8988T (cell line): ENCODE measurements at places on chromosomes 6 and 20.

DNA sequence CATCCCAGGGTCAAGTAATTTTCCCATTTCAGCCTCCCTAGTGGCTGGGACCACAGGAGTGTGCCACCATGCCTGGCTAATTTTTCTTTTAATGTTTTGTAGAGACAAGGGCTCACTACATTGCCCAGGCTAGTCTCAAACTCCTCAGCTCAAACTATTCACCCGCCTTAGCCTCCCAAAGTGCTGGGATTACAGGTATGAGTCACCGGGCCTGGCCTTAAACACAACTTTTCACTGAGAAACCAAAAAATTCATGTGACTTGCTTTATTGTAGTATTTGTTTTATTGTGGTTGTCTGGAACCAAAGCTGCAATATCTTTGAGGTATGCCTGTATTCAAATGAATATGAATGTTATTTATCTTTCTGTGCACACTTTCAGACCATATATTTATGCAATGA is 72.2 kb downstream of the RWDD2A start:
- no peak for DNase-seq

DNA sequence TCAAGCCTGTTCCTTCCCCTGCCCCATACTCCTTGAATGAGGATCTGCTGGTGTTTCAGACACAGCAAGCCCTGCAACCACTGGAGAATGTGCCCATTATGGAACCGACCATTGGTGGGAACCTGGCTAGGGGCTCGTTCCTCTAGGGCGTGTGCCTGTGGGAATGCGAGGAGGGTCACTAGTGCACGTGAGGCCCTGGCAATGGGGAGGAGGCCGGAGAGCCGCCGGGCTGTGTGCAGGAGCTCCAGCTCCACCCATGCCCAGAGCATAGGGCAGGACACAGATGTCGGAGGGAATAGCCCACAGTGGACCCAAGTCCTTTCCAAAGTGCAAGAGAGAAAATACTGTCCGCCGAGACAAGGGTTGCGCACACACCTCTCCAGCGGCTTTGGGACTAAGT is 99.3 kb downstream of the ERMARD start:
- DNase-seq: peak; percentile 2

GRCh38 chr20:1121429-1121828 is 3.0 kb downstream of the PSMF1 start:
- DNase-seq: no peak

GRCh38 chr20:58584881-58585752 is 66.0 kb upstream of the STX16 start:
- no peak for DNase-seq

- DNase-seq: no peak
Measured at GRCh38 chr20:10902174-10902573, 228.4 kb upstream of the JAG1 start.

DNA sequence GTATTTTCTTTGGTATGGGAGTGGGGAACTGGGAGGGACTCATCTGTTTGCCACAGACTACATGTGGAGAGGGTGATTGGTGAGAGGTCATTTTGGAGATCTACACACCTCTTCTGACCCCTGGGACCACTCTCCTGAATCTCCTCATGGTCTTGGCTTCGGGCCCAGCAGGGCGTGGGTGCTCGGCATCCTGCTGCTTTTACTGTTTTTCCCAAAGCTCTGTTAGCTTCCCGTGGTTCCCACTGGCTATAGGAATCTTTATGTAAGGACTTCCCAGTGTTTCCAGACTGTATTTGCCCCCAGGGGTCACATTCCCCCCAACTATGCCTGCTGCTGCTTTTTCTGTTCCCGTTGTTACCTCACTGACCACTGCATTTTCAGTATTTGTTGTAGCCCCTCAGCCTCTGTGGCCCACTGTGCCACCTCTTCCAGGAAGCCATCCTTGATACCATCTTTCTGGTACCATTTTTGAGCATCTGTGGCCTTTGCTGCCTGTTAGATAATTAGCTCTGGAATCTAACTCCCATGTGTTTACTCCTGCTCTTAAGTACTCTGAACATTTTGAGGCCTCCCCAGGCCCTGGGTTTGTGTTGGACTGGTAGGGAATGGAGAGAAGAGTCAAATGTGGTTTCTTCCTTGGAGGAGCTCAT is 14.9 kb downstream of the PLCG1 start:
- no peak for DNase-seq

DNA sequence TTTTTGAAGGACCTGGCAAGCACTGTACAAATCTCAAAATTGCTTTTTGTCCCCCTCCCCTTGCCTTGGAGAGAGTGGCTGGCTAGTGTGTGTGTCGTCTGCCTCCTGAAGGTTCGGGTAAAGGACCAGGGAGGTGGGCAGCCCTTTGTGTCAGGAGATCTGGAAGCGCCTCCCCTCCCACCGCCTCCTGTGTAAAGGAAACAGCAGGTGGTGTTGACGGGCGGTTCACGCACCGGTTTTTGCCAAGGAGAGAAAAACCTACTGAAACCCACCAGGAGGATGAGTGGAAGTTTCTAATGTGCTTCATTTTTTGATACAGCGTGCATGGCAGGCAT is 1.2 kb downstream of the ENTPD6 start:
- no peak for DNase-seq

GRCh38 chr6:148502083-148502772 is 159.6 kb downstream of the SASH1 start:
- DNase-seq: no peak

DNA sequence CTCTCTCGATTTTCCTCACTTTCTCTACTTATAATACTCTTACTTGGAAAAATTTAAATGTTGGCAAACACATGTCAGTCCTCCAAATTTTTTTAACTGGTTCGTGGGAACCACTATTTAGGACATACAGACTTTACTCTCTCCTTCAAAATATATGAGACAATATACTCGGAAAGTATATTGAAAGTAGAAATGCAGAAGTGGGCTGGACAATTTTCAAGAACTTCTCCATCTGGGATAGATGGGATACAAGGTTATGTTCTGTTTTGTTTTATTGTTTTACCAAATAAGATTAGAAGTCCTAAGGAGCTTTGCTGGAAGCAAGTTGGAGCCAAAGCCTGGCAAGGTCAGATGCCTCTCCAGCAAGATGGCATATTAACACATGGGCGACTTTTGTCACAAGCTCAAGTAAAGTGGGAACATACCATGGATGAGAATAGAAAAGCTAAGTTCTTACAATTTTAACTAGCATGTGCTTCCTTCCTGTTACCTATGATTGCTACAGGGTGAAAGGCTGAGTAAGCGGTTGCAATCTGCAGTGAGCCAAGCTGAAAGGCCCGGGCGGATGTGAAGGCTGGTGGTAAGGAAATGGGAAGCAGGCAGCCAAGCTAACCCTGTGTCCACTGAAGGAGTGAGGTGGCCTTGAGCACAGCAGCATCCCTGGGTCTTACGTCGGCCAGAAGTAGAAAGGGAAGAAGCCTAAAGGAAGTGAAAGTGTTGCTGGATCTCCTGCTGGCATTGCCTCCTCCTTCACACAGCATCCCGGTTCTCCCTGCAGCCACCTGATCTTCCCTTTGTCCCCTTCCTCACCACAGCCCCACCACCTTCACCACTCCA is 7.1 kb downstream of the MAP3K5 start:
- DNase-seq: no peak
